BE2C (cell line): ENCODE measurements at places on chromosomes 1 and 21.

GRCh38 chr1:23816906-23817305 is 8.3 kb downstream of the HMGCL start:
- DNase-seq = no peak

DNA sequence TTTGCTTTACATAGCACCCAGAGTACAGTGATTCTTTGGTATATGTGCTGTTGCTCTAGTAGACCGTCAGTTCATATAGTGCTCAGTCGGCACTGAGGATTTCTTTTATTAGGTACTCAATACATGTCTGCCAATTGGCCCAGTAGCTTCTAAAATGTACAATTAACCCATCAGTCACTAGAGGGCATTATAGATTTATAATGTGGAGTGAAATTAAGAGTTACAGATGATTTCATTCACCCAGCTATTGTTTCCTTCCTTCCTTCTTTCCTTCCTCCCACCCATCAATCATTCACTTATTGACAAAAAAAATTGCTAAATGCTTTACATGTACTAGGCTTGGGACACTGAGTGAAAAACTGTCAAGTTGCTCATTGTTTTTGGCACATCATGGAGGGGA is 263.6 kb upstream of the USP24 start:
- DNase-seq = no peak

DNA sequence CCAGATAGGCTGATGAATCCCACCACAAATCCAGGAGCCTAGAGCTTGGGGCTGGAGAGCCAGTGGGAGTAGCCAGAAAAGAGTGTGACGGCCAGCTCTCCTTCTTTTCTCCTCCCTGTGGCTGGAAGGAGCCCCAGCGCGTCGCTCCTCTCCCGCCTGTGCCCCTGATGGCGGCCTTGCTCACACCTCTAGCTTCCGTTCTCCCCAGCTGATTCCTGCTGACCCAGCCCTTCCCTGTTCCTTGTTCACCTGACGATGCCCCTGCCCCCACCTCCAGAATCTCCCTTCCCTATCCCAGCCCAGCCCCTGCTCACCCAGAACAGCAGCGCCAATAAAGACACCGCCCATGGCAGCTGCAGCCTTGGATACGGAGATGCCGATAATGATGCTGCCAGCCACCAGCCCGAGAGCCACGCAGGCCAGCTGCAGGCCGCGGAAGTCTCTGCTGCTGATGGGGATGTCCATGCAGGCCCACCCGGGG is 656 bp downstream of the KNCN start:
- no peak for DNase-seq

GRCh38 chr1:1079408-1080121 is 5.5 kb upstream of the RNF223 start:
- DNase-seq = peak; percentile 86

DNA sequence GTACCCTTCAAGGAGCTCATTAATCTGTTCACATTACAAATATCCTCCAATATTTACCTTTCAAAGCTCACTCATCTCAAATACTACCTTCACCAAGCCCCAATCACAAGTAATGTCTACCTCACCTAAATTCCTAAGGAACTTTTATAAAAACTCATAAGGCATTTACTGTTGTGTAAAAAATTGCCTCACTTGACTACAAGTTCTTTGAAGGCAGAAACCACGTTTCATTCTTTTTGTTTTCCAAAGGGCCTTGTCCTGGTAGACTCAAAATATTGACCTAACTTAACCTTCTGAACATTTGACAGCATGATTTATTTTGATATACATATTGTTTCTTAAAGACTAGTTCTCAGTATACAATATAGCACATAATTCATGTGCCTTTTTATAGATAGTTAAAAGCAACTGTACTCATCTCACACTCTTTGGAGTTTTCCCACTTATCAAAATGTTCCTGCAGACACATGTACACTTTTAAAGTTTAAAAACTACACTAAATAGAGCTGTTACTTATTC is 2.5 kb downstream of the USP33 start:
- no peak for DNase-seq

DNA sequence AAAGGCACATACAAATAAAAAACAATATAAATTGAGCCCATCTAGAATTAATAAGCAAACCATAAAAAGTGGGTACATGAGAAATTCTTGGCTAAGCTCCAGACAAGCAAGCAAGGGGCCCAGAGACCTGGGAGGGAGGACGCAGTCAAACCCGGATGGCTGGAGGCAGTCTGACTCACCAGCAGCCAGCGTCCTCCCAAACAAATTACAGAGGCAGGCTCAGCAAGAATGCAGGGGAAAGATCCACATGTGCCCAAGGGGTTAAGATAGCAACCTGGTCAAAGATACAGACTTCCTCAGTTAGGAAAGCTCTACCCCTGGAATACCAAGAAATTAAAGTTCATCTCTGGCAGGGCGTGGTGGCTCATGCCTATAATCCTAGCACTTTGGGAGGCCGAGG is 7.4 kb upstream of the TIAM1 start:
- DNase-seq = peak; percentile 28

- DNase-seq = no peak
These were observed 93.5 kb downstream of the MRPL39 start for GRCh38 chr21:25513810-25514209.

DNA sequence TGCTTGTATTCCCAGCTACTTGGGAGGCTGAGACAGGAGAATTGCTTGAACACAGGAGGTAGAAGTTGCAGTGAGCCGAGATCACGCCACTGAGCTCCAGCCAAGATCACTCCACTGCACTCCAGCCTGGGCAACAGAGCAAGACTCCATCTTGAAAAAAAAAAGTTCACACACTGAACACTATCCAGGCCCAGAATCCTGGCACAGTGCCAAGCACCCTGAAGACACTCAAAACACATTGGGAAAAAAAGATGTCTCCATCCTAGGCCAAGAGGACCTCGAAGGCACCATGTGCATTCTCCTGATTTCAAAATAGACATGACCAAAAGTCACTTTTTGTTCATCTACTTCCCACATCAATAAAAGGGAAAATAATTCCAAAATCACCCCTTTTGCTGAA is 38.7 kb downstream of the SLC9A1 start:
- no peak for DNase-seq

DNA sequence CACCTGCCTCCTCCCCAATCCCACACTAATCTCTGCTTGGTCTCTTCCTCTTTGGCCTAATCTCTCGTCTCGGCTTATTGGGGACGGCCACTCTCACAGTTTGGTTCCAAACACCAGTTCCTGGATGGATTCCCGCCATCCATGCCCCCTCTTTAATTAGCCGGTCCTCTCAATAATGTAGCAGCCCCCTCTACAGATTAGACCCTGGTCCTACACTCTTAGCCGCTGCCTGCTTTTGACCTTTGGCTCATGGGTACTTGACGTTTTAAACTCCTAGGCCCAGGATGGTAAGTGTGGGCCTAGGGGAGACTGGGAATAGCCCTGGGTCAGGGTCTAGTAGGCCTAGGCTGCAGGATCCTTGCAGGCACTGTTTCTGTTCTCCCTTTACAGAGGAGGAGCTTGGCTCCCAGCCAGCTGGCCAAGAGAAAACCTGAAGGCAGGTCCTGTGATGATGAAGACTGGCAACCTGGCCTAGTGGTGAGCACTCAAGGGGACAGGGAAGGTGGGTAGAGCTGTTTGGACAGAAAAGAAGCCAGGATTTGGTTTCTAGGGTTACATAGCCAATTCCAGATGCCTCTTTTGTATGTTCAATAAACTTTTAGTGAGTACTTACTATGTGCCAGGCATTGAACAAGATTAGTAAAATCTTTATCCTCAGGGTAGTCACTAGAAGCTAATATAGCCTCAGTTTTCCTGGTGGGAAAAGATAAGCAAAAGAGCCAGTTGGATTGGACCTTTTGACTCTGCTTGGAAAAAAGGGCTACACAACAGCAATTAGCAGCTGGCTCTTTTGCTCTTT is 758 bp downstream of the RAD54L start:
- DNase-seq = peak; percentile 69

DNA sequence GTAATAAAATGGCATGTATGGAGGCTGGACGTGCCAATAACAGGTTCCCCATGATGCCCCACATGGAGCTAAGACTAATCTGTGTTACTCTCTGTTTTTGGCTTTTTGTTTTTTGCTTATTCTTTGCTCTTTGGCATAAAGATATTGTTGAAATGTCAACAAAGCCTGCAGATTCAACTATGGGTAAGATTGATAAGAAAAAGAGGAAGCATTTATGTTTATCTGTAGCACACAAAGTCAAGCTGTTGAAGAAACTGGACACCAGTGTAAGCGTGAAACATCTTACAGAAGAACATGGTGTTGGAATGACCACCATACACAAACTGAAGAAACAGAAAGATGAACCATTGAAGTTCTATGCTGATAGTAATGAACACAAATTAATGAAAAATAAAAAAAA is 402.7 kb downstream of the LTN1 start:
- no peak for DNase-seq

DNA sequence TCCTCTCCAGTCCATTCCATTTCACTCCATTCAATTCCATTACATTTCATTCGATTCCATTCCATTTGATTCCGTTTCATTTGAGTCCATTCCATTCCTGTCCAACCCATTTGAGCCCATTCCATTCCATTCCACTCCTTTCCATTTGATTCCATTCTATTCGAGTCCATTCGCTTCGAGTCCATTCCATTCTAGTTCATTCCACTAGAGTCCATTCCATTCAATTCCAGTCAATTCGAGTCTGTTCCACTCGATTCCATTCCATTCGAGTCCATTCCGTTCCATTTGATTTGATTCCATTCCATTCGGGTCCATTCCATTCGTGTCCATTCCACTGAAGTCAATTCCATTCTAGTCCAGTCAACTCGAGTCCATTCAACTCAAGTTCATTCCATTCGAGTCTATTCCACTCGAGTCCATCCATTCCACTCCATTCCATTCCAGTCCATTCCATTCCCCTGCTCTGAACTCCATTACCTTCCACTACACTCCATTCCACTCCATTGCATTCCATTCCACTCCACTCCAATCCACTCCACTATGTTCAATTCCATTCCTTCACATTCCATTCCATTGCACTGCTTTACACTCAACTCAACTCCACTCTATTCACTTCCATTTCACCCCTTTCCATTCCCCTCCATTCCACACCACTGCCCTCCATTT is 2569.4 kb upstream of the TPTE start:
- no peak for DNase-seq

DNA sequence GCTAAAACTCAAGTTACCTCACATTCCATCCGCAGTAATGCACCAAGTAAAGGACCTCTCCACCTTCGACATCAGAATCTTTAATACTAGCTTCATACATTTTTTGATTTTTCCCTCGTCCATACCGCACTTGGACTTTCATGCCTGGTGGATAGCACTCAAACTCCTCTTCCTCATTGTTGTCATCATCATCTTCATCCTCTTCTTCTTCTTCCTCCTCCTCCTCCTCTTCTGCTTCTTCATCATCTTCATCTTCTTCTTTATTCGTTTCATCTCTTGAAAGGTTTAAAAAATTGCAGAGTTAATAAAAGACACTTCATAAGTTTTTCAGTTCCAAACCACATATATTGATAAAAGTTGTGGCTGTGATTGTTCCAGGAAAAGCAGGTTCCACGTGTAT is 52.7 kb upstream of the RBM34 start:
- DNase-seq = no peak

GRCh38 chr1:162191396-162192305 is 122.2 kb downstream of the NOS1AP start:
- DNase-seq = no peak

GRCh38 chr1:2606881-2607621 is 20.5 kb downstream of the PRXL2B start:
- no peak for DNase-seq

- DNase-seq = peak; percentile 79
These were observed 25.4 kb downstream of the PIGM start for GRCh38 chr1:160006312-160006940.

- no peak for DNase-seq
These were observed 66.7 kb downstream of the XCL1 start for GRCh38 chr1:168643152-168643551.

DNA sequence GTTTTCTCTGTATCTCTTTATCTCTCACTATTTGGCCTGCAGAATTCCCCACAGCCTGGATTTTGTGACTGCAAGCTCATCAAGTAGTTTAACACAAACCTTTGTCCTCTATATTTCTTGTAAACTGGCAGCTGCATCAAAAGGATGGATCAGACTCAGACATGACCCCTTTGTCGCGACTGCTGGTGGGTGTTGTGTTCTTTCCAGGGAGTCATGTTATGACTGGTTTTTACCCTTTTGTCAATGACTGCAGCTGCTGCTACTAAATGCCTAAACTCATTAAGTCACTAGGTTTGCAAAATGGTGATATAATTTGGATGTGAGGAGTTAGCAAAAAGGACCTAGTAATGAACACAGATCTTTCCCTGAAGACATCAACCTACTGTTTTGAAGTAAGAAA is 10.2 kb upstream of the TOMM20 start:
- DNase-seq = no peak

DNA sequence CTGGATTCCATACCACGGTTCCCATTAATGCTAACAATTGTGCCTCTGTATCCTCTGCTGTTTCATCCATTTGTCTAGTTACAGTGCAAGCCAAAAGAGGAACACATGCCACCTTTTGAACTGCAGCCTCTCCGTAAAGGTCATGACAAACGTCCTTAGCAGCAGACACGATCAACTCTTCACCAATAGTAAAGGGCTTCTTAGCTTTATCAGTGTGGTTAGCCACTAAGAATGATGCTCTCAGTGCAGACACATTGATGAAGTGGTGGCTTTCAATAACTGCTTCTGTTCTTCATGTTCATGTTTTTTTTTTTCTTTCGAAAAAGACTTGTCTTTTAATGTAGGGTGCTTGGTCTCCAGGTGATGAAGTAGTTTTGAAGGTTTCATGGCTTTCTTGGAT is 14.3 kb downstream of the XPR1 start:
- no peak for DNase-seq

- no peak for DNase-seq
These were observed 2.2 kb downstream of the PPP2R5A start for GRCh38 chr1:212287261-212287895.

DNA sequence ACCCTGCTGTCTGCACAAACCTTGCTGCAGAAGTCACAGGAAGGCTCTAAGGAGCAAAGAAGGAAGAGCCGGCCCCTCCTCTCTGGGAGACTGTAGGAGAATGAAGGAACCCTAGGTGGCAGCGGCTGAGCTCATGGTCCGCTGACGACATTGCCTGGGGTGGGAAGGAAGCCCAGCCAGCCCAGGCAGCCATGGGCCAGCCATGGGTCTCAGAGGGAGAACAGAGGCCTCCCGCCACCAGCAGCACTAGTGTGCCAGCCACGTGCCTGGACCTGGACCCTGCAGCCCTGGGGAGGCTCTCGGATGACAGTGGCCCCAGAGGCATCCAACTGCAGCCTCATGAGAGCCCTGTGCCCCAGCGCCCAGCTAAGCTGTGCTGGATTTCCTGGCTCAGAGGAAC is 49.2 kb upstream of the POFUT2 start:
- peak; percentile 26 for DNase-seq
